D721Med (cell line): ENCODE measurements at places on chromosomes 4 and X.

- DNase-seq, result peak; percentile 15
Observed at GRCh38 chrX:133670383-133670782, 255.1 kb upstream of the GPC4 start.

GRCh38 chrX:147958291-147958690 is 22.8 kb upstream of the FMR1NB start:
- no peak for DNase-seq

DNA sequence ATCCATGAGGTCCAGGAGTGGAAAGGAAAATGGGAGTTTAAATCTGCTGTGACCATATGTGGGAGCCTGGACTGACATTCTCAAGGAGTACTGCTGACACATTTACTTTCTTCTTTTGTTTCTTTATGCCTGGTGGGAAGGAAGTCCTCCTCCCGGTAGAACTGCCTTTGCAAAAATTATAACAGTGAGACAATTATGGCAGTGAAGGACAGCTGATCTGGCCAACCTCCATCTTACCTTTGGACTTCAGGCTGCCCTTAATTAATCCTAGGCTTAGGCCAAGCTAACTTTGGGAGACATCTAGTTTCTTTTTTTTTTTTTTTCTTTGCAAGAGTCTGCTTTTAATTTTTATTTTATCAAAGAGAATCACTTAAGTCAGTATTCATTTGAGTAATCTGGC is 61.3 kb downstream of the SPINK2 start:
- DNase-seq, result no peak

DNA sequence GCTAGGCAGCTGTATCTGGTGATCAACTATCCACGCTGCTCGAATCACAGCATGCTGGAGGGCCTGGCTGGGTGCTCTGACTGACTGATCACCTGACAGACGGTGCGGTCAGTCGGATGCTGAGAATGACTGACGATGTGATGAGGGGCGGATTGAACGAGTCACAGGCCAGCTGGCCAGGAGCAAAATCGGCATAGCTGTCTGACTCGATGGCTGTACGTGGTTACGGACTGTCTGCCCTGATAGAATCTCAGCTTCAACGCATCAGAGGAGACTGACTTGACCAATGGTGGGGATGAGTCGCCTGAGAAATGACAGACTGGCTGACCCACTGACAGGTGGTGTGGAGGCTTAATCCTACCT is 1.0 kb upstream of the SUV39H1 start:
- DNase-seq, result no peak

- no peak for DNase-seq
Observed at GRCh38 chr4:115501656-115502055, 388.2 kb upstream of the NDST4 start.

DNA sequence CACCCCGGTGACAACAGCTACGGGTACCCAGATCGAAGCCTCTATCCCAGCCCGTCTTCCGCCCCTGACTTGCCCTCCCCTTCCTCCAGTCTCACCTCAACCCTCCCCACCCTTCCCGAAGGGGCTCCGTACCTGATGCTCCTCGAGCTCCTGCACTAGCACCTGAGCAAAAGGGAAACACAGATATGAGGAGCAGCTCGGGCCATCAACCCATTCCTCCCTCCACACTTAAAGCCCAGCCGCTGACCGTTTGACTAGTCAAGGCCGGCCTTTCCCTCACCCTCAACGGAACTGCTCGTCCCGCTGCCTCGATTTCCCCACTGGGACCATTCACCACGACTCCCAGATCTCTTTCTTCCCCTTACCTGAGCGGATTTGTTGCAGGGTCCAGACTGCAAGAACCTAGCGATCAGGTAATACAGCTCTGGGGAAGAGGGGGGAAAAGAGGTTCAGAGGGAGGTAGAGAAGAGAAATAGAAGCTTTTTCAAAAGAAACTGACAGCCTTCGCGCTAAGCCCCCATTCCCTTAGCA is 731 bp downstream of the BRWD3 start:
- no peak for DNase-seq

DNA sequence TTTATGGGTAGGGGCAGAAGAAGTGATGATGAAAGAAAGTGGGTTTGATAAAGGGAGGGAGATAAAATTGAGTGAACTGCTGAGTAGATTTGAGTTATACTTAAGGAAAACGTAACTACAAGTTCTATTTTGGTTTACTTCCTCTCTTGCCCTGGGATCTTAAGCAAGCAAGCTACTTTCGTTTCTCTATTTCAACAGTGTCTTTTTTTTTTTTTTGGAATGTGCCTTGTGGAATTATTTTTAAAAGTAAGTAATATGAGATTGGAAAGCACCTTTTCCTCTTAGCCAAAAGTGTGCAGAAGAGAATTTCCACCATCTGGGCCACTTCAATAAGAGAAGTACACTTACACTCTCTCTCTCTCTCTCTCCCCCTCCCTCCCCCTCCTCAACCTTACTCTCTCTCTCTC is 16.0 kb upstream of the C4orf36 start:
- DNase-seq, result no peak

GRCh38 chrX:38095971-38096529 is 89.7 kb downstream of the SYTL5 start:
- DNase-seq, result no peak

DNA sequence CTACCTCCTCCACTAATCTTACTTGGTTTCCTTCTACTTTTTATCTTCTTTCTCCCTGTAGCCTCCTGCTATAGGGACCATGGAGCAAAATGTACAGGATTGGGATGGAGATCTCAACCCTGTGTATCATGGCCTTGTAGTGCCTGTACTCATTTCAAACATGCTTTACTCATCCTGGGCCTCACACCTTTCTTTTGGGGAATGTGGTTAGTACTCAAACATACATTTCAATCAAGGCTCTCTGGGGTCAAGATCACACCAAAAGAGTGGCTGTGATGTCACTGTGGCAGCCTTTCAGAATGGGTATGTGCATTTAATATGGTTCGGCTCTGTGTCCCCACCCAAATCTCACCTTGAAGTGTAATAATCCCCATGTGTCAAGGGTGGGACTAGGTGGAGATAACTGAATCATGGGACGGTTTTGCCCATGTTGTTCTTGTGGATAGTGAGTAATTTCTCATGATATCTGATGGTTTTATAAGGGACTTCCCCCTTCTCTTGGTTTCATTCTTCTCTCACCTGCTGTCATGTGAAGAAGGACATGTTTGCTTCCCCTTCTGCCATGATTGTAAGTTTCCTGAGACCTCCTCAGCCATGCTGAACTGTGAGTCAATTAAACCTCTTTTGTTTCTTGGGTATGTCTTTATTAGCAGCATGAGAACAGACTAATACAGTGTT is 205.1 kb downstream of the RASL11B start:
- DNase-seq, result no peak

GRCh38 chr4:41670982-41671381 is 77.5 kb downstream of the PHOX2B start:
- no peak for DNase-seq

GRCh38 chr4:100269446-100269845 is 79.2 kb upstream of the DDIT4L start:
- no peak for DNase-seq

- no peak for DNase-seq
Observed at GRCh38 chr4:147463065-147463464, 17.8 kb upstream of the EDNRA start.

- DNase-seq, result no peak
Observed at GRCh38 chr4:185559915-185560281, 24.6 kb upstream of the PDLIM3 start.

DNA sequence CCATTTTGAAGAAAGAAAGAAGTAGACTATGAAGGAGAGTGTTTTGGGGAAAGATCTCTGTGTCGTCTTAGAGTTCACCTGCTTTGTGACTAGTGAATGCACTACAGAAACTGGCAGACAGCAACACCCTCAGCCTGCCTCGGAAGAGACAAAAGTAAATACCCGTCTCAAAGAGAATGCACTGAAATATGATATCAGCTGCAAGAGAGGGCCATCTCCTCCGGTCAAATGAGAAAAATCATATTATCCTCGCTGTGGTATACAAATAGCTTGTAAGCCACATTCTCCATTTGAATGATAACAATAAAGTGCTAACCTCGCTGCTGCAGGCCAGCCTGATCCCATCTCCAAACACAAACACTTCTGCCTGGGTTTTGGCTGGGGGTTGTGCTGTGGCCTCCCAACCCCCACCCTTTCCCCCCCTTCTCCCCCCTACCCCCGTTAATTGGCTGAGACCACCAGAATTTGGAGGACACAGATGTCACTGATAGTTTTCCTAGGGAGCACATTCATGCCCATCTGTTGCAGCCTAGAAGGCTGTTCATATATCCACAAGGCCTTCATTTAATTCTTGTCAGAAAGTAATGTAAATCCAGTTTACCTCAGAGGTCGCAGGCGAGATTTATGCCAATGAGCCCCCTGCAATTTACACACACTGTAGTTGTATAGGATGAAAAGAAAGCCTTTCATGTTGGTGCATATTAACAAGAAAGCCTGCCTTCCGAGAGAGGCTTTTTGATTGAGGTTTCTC is 46.3 kb downstream of the ALPK1 start:
- no peak for DNase-seq

GRCh38 chrX:48937054-48937907 is 18.5 kb upstream of the PIM2 start:
- no peak for DNase-seq

GRCh38 chr4:100882661-100883060 is 364.8 kb upstream of the EMCN start:
- no peak for DNase-seq

DNA sequence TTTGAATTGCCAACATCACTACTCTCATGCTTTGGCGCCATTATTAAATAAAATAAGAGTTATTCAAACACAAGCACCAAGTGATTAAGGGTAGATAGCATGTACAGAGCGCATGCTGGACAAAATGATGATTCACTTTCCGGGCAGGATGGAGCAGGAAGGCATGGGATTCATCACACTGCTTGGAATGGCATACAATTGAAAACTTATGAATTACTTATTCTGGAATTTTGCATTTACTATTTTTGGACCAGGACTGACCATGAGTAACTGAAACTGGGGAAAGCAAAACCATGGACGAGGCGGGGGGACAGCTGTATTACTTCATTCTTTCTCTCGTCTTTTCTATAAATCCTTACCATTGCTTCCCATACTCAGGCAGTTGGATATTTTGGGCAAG is 28.5 kb upstream of the FGF5 start:
- no peak for DNase-seq

DNA sequence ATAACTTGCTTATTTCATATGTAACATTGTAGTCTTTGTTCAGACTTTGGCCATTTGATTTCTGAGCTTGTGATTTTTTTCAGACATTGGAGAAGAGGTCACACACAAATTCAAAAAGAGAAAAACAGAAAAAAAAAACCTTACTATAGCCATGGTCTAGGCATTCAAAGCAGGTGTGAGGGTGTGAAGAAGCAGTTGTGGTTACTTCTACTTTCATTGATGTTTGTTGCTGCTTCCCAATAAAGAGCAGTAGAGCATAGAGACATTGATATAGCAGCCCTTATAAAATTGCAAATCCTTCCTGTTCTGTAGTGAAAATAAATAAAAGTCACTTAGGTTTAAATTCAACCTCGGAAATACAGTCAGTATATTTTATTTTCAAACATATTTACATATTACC is 671.6 kb downstream of the GRXCR1 start:
- no peak for DNase-seq

DNA sequence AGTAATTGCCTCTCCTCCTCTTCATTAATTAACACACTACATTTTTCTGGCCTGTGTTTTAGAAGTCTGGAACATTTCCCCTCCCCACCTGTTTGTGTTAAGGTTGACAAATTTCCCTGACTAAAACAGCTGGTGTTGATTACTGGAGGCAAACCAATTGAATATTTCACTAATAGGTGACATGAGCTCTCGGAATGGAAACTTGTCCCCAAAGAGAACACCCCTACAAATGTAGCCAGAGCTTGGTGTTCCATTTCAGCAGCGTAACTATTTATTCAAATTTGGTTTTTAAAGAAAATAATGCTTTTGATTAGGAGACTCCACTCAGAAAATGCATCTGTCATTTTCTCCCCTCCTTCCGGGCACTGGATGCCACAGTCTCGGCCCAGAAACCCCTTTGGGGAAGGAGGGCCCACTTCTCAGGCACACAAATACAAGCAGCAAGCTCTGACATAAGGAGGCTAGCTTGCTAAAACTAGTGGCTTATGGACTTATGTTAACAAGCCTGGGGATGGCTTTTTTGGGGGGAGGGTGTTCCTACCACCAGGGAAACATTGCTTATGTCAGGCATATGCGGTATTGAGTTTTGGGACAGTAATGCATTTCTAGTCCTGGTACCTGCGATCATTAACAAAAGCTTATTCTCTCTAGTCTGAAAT is 2.2 kb downstream of the RNF150 start:
- no peak for DNase-seq

DNA sequence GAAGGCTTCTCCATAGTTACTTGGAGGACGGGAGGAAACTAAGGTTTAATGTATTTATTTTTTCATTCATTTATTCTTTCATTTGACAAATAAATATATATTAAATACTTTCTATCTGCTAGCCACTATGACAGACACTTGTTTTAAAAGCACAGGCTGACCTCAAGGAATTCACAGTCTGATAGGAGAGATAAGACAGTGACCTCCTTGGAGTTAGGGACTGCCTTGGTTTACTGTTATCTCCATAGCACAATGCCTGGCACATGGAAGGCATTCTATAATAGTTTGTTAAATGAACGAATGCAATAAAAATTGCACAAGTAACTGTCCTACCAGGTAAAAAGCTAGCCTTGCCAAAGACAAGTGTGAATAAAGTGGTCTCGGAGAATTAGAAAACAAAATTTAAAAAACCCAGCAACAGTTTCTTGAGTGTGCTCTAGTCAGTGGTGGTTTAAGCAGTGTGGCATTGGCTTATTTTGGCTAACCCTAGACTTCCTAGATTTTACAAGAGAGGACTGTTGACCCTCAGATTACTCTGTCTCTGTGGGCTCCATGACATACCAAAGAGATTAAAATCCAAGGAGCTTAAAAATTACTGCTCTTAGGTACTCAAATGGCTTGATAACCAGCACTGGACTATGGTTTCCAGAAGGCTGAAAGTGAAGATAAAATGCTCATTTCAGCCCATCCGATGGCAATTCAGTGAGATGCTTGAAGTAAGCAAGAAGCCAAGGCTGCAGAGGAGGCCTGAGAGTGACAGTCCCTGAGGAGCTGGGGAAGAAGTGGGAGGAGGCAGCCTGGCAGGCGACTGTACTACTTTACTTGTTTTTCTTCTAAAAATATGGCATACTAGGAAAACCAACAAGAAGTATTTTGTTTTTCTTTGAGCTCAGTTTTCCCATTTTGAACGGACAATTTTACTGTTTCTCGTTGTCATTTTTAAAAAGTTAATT is 9.6 kb downstream of the AFP start:
- DNase-seq, result no peak
